ENCODE measurements at places on chromosomes 5 and 9.
A peak's percentile ranks its signal among the peaks of the same experiment; 100 is the strongest.

- peak; percentile 11 for DNase-seq
Measured at GRCh38 chr5:155556700-155557099, 543.1 kb downstream of the KIF4B start.

- DNase-seq, result peak; percentile 38
Measured at GRCh38 chr9:132160802-132161742, 786 bp upstream of the NTNG2 start.

DNA sequence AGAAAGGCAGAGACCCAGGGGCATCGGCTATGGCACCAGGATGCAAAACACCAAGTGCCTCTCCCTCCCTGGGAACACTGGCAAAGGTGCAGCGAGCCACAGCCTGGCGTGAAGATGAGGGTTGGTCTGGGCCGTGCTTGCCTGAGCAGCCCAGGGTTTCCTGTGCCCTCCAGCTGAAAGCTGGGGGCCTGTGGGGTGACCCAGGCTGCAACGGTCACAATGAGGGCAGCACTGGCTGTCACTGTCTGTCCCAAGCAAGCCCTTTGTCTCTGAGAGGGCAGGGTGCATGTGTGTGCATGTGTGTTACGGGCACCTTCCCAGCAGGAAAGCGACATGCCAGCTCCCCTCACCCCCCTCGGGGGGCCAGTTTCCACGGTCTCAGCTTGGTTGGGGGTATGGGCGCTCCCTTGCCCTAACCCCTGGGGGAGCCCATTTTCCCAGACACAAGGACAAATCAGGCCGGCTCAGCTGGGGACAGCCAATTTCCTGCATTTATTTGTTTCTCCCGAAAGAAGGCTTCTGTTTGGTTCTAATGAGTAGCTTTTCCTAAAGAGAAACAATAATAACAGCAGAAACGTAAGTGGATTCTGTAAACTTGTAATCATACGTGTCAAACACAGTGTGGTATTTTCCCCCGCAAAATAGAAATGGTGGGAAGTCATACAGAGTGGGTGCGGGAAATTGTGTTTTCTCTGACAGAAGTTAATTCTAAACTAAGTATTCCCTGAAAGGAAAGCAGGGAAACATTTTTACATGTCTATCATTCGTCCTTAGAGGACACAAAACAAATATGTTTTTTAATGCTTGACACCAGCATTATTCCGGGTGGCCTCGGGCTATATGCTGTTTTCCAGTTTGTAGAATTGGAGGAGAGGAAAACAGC, 21.3 kb downstream of the MRPL36 start:
- DNase-seq, result no peak

DNA sequence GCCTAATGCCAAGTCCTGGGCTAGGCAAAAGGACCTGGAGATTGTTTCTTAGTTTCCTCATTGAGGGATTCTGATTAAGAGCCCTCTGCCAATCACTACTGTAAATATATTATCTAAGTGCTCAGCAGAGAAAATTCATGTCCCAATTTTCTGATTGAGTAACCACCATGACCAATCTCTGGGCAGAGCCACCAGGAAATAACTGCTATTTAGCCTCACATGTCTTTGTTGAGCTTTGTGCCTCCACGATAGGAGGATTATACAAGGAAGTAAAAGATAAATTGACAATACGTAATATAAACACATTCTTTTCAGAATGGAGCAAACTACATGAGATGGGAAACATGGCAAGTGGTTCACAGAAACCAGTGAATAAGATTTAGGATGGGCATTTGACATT, 396.1 kb upstream of the PAPPA start:
- DNase-seq, result no peak

DNA sequence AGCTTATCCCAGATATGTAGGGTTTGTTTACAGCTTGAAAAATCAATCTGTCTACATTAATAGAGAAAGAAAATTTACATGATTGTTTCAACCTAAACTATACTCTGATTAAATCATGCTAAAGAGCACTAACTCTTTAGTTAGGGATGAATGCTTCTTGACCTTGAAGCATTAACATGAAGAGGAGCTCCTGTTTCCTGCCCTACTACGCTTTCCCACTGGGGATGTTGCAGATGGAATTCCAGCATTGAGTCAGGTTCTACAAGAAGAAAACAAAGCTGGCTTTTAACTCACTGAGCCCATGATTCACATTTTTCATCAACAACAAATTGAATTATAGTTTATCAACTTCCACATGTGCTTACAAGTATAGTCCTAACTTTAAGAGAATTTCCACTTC, 471.3 kb downstream of the TMEM232 start:
- DNase-seq, result no peak

DNA sequence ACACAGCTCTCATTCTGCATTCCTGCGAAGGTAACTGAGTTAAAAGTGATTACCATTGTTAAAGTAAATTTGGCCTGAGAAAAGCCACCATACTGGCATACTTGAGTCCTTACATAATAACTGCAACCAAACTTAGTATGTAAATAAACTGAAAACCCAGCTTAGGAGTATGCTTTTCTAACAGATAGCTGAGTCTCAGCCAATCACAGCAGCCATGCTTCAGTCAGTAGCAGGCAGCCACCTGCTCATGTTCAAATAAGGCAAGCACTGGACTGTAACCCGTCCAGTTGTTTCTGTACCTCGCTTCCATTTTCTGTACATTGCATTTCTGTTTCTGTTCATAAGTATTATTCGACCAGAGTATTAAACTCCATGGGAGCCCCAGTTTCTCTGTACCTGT, 58.6 kb downstream of the GCNT4 start:
- no peak for DNase-seq

GRCh38 chr5:177134697-177135225, 1.2 kb downstream of the NSD1 start:
- DNase-seq, result no peak

GRCh38 chr5:29005386-29005785, 1967.0 kb upstream of the CDH9 start:
- DNase-seq, result no peak

DNA sequence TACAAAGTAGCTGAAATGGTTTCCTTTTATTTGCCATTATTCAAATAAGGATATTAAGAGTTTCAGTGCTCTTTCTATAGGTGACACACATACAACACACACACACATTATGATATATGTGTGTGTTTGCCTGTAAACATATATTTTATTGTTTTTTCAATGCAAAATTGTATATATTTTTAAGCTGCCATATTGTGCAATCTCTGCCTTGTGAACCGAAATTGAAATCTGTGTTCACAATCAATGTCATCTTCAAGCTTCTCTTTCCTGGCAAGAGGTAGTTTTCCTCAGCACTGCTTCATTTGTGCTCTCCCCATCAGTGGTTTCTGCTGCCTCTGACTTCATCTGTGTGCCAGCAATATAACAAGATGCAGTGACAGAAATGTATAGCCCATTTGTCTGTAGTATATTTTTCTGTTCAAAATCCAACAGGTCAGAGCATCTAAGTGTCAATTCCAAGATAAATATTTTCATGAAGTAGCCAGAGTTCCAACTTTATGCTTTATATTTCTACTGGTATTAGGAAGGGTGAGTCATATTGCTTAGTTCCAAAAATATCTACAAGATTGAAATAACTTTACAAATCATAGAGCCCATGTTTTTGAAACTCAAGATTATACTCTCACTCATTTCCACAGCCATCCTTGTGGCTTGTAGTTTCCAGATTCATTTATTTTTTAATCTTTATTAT, 1704.8 kb upstream of the CDH9 start:
- DNase-seq, result peak; percentile 11

- DNase-seq, result no peak
Measured at GRCh38 chr5:171419688-171420430, 412 bp downstream of the FGF18 start.

- DNase-seq, result no peak
Measured at GRCh38 chr9:36794461-36794860, 221.8 kb downstream of the MELK start.

- no peak for DNase-seq
Measured at GRCh38 chr9:19828576-19829109, 39.8 kb upstream of the SLC24A2 start.

DNA sequence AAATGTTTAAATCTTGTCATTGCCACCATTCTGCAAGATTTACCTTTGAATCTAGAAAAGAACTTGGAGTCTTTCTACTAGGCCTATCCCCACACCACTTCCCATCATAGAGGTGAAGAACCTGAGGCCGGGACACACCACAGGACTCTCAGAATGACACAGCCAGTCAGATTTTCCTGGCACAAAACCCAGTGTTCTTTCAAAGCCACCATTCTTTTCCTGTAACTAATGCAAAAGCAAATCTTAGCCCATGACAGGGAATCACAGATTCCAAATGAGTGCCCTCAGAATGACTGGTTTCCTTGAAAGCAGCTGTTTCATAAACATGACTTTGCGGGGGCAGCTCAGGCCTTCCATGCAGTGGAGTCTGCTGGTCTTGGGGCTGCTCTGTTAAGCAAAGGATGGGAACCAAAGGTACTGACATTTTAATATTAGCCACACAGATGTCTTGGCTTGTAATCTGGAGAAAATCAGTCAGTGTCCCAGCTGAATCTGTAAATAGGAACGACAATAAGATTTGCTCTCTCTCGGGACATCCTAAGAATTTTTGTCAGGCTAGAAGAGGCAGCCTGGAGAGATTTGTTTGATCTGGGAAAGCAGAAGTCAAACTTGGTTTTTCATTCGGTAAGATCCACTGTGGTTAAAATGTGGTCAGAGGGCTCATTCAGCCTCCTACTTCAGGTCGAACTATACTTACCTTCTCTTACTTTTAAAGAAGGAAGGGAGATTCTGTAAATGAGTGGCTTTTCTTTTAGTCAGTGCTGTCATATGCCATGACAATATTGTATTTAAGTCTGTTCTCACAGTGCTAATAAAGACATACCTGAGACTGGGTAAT, 115.1 kb downstream of the PALM2AKAP2 start:
- DNase-seq, result no peak

DNA sequence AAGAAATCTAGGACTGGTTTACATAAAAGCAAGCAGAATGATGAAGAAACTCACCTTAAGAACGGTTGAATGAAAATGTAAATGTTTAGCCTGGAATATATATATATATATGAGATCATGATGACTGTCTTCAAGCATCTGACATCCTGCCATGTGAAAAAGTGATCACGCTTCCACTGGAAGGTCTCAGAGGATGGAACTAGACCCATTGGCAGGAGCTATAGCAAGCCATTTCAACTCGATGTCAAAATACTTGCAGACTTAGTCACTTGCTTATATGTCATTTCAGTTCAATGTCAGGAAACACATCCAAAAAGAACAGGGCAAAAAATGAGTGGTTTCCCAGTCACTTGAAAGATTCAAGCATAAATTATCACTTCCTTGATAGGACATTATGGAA, 22.2 kb upstream of the TMEM161B start:
- no peak for DNase-seq

DNA sequence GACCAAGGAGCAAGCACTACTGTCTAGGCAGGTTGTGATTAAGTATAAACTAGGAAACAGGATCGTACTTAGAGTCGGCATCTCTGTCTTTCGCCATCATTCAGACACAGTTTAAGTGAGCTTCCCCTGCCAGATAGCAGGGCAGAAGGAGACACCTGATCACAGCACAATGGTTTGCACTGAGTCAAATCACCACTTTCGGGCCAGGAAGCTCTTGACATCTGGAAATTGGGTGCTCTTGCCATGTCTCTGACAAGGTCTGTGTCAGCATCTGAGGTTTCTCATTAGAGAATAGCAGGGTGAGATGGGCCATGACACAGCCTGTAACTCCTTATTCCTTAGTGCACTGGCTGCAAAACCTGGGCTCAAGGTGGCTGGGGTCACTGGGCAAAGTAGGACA, 8.3 kb downstream of the ADRB2 start:
- DNase-seq, result no peak

DNA sequence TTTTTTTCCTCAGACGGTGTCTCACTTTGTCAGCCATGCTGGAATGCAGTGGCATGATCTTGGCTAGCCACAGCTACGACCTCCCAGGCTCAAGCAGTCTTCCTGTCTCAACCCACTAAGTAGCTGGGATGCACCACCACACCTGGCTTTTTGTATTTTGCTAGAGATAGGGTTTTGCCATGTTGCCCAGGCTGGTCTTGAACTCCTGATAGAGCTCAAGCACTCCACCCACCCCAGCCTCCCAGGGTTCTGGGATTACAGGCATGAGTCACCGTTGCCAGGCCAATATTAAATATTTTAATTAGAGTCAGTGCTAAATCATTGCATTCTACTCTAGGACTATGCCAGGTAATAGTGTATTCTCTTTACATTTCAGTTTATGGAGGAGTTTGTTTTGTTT, 41.5 kb downstream of the UBE2R2 start:
- no peak for DNase-seq

DNA sequence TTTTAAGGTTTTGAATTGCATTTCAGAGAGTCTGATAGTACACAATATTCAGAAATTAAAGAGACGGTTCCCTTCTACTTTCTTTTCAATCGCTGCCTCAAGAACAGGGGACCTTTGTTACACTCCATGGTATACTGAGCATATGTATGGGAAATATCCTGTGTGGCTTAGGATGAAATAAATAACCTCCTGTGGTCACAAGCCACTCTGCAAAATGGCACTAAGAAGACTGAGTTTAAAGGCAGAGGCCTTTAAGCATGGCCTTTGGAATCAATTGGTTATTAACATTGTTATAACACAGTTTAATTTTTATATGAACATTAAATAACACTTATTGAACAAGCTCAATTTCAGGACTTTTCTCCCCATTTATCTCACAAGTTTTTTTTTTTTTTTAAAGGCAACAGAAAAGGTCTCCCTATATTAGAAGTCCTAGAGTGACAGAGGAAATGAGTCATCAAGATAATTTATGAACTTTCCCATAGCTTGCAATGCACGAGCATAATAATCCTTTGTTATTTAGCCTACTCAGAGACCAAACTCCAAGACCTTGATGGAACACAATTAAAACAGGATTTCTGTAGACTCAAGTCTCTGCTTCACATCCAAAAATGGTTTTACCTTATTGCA, 341.9 kb downstream of the TMEM167A start:
- peak; percentile 39 for DNase-seq

GRCh38 chr5:57531333-57531732, 48.7 kb upstream of the ACTBL2 start:
- DNase-seq, result no peak

- no peak for DNase-seq
Measured at GRCh38 chr5:134935711-134936602, 31.0 kb downstream of the PCBD2 start.

GRCh38 chr5:83337453-83338035, 134.0 kb upstream of the VCAN start:
- DNase-seq, result no peak

DNA sequence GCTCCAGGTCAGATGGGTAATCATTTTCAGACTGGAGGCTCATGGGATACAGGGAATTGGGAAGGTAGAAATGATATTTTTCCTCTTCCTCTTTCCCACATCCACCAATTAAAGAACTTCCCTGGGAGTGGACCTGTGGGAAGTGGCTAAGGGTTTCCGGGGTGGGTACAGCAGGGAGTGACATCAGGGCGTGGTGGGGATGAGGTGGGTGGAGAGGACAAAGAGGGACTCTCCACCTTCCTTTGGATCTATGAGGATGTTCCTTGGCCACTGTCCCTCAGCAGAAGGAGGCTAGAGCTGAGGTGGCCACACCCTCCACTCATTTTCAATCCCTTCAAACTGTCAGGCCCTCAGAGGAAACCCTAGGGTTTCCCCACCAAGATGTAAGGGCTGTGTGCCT, 54.7 kb downstream of the IRF1 start:
- no peak for DNase-seq

- peak; percentile 99 for DNase-seq
Measured at GRCh38 chr5:56123531-56124243, 109.4 kb downstream of the ANKRD55 start.

GRCh38 chr5:73022471-73023169, 66.8 kb downstream of the FCHO2 start:
- DNase-seq, result no peak

GRCh38 chr5:55231919-55232270, 1.5 kb downstream of the CCNO start:
- DNase-seq, result no peak
